Globus pallidus (tissue), 1 donor: ENCODE measurements at places on chromosomes 5 and 9.
A peak's percentile ranks its signal among the peaks of the same experiment; 100 is the strongest.

- peak; percentile 35 for DNase-seq
These were observed 37.6 kb upstream of the HNRNPA0 start for GRCh38 chr5:137791799-137792198.

GRCh38 chr9:126036881-126037291 is 289.7 kb downstream of the PBX3 start:
- no peak for DNase-seq

GRCh38 chr5:6338871-6339270 is 39.5 kb downstream of the MED10 start:
- no peak for DNase-seq

- no peak for DNase-seq
These were observed 31.1 kb upstream of the MAMDC2 start for GRCh38 chr9:70012569-70012968.

GRCh38 chr9:33924978-33925797 is 108.2 kb downstream of the UBE2R2 start:
- DNase-seq: peak; percentile 57

DNA sequence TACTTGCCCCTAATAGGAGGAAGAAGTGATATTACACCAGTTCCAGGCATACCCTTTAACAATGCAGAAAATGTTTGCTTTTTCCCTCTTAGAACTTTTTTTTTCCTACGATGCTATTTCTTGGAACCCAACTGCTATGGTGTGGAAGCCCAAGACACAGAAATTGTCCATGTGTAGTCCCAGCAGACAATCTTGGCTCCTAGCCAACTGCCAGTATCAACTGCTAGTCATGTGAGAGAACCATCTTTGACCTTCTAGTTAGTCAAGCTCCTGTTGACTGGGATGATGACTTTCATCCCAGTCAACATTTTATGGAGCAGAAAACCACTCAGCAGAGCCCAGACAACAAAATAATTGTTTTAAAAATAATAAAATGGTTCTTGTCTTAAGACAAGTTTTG is 532.4 kb downstream of the TLR4 start:
- DNase-seq: no peak

GRCh38 chr9:68546596-68547390 is 6.1 kb upstream of the TMEM252 start:
- peak; percentile 55 for DNase-seq

GRCh38 chr5:123035918-123036390 is 571 bp downstream of the PPIC start:
- peak; percentile 16 for DNase-seq

- no peak for DNase-seq
These were observed 52.1 kb downstream of the CYSTM1 start for GRCh38 chr5:140227046-140227445.

DNA sequence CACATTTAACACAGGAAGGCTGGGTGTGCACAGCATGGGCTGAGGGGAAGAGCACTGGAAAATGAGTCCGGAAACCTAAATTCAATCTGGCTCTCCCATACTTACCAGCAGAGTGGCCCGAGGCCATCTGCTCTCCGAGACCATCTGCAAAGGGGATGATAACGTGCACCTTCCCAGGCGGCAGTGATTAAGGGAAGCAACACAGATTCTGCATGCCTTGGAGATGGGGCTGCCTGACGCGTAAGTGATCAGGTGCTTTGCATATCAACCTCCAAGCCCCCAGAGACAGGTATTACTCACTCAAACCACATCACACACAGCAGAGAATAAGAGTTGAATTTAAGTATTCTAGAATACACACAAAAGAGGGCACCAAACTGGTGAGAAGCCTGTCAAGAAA is 9.1 kb downstream of the EPB41L4B start:
- no peak for DNase-seq

GRCh38 chr5:2131826-2132496 is 249.2 kb upstream of the IRX4 start:
- no peak for DNase-seq

DNA sequence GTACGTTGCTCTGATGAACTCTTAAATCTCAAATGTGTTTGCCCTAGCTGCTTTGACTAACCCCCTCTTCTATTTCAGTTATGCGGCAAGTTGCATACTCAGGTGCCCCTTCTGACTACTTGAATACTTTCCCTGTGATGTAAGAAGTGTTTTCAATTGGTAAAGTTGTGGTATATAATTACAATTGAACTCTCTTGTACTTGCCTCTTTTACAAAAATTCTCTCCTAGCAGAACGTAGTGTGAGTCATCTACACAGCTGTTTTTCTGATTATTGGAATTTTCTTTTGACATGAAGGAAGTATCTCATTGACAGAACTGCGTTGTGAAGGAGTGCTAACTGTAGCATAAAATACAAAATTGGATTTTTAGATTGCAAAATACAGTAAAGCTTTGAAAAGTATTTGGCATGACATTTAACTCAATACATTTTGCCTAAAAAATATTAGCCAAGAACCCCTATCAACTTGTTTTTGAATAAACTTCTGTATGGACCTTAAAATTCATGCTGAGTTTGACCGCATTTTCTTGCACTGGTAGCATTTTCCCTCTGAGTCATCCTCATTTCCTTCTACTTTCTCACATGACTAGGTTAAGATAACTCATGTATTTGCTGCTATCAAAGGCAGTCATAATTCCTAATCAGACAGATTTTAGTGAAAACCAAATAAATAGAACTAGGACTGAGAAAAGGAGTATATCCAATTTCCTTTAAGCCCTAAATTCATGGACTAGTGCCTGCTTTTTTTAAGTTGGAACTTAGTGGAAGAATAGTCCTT is 6.3 kb downstream of the CRHBP start:
- no peak for DNase-seq
